ENCODE measurements at places on chromosomes 12 and 14.

DNA sequence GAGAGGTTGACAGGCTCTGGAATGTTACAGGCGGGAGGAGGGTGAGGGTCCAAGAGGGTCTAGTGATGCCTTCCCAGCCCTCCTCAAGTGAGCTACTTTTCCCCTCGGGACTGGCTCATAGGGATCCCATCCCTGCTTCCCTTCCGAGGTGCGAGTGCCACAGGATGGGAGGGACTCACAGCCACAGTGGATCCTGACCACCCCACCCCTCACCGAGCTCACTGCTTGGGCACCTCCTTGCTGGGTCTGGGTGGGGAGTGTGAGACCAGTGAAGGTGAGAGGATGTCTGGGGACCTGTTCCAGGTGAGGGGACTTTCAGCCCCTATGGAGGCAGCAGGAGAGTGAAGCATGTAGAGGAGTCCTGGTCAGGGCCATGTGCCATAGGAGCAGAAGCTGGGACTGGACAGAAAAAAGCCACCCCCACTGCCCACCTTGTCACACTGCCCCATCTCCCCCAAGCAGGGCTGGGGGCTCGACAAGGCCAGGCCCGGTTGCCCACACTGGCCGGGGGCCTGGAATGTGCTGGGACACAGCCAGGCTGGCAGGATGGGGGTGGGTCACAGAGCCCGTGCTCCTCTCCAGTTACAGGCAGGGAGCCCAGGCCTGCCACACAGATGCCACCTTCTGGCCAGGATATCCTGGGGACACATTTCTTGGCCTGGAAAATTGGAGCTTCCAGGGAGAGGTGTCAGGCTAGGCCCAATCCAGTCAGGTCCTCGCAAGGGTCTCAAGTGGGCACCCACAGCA is 1.7 kb upstream of the TNS2 start:
- DNase-seq = no peak

DNA sequence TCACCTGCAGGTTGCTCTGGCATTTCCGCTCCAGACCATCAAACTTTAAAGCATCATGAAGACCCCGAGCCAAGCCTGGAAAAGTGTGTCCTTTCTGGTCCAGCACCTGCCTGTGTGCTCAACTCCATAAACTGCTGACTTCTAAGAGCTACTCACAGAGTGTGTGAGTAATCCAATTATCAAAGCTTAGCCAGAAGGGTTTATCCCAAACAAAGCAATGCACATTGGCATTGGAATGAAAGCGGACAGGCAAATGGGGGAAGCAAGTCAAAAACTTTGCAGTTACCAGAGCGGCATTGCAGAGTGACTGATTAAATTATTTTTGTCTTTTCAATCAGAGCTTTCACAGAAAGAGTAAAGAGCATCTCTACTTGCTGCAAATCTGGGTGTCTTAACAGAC is 1262.4 kb upstream of the SEL1L start:
- no peak for DNase-seq

GRCh38 chr14:69657950-69658355 is 46.6 kb downstream of the SUSD6 start:
- DNase-seq = no peak

DNA sequence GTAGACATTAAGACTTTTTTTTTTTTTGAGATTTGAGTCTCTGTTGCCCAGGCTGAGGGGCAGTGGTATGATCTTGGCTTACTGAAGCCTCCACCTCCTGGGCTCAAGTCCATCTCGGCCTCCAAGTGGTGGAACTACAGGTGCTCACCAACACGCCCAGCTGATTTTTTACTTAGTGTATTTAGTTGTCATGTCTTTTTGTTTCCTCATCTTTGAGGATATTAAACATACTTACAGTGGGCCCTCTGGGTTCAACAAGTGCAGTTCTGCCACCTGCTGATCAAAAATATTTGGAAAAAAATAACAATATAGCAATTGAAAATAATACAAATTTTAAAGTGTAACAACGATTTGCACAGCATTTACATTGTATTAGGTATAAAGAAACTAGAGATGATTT is 4.4 kb upstream of the B4GALNT1 start:
- no peak for DNase-seq

GRCh38 chr14:68594737-68595380 is 198.0 kb downstream of the ZFP36L1 start:
- DNase-seq = no peak

- DNase-seq = no peak
Observed at GRCh38 chr14:81396113-81396512, 4.0 kb downstream of the STON2 start.

DNA sequence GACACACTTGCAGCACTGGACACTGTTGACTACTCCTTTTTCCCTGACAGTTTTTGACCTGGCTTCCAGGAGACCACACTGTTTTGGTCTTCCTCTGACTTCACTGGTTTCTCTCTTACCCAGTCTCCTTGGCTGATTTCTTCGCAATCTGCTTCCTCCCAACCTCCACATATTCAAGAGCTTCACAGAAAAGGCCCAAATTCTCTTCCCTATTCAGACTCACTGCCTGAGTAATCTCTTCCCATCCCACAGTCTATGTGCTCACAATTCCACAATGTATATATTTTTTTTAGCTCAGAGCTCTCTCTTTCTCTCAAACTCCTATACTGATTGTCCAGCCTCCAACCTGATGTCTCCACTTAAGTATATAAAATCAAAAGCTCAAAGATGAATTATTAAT is 115.4 kb downstream of the SINHCAF start:
- no peak for DNase-seq

DNA sequence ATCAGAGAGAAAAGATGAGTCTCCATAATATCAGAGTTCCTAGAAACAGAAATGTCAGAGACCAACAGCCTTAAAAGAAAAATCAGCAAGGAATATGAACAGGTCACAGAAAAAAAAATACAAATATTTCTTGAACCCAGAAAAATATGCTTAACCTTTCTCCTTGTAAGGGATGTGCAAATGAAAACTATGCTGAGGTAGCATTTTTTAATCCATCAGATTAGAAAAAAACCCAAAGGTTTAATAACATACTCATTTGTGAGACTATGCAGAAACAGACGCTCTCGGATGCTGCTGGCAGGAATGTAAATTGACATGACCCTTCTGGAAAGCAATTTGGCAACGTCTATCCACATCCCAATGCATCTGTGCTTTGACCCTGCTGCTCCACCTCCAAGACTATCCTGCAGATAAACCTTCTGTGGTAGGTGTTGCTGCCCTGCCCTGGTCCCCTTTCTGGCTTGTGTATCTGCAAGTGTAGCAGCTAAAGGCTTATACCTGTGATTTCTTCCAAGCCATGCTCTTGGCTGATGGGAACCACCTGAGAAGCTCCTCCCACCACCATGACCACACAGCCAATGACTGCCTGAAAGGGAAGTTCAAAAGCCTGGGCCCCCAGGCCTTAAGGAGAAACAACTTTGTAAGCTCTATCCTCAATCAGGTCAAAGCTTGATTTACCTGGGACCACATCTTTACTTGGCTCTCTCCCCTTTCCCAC is 49.4 kb downstream of the LTBP2 start:
- peak; percentile 25 for DNase-seq

GRCh38 chr12:130504840-130505175 is 167.1 kb downstream of the PIWIL1 start:
- DNase-seq = no peak

DNA sequence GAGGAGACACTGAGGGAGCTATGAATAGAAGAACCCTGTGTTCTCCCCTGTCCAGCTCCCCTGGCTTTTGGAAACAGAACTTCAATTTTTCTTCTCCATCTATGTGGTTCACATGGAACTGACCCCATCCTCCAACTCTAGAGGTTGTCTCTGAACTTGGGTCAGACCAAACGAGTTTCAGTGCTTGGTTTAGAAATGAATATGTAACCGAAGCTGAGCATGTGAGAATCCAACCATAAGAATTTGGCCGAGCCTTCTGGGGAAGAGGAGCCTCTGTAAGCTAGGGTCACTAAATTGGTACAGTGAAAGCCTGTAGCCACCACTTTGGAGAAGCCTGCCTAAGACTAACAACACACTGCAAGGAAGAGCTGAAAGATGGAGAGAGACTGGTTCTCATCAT is 464.4 kb downstream of the ZFP36L1 start:
- no peak for DNase-seq

DNA sequence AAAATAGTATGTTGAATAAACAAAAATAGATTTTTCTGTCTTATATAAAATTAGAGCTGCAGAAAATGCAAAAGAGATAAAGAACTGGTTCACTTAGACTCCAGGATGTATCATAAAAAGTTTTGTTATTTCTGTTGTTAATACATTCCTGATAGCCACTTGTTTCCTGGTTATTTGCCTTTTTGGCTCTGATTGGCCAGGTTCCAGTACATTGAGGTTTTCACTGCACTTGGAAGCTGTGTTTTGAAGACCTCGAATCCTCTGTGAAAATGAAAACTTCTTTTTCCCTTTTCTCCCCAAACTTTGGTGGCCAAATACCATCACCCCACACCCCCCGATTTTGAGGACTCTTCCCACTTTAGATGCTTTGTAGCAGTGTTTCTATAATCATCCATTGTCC is 525.3 kb downstream of the MED13L start:
- no peak for DNase-seq

- no peak for DNase-seq
Observed at GRCh38 chr14:58724702-58725101, 86.9 kb downstream of the DACT1 start.

GRCh38 chr12:75350413-75350812 is 15.9 kb downstream of the GLIPR1L1 start:
- no peak for DNase-seq

DNA sequence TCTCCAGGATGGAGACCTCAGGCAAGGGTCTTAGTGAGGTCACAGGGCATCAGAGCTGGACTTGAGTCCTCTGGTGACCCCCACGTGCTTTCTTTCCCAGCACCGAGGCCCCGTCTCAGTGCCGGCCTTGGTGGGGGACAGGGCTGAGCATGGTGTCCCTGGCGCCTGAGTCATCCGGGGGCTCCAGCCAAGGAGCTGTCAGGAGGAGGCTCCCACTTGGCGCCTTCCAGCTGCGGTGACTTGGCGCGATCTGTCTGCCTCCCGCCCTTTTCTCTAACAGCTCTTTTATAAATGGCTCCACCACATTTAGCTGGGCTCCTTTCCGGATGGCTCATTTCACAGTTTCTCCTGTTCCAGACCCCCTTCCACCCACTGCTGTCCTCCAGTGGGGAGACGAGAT is 60.4 kb downstream of the PRMT8 start:
- no peak for DNase-seq

GRCh38 chr12:123113026-123113425 is 37.9 kb downstream of the PITPNM2 start:
- DNase-seq = no peak

DNA sequence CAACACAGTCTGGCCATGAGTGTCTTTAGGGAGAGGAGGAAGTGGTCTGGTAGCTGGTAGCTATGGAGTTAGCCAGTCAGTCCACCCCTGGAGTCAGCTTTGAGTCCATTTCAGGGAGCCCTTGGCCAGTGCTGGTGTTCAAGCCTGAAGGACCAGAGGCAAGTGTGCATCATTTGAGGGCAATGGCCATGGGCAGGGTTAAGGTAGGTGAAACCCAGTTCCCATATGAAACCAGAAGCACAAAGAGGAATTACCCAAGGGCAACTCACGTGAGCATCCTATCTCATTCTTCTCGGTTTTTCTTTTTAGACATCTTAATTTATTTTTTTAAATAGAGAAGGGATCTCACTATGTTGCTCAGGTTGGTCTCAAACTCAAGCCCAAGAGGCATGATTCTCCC is 61.3 kb upstream of the ACTN1 start:
- DNase-seq = no peak

DNA sequence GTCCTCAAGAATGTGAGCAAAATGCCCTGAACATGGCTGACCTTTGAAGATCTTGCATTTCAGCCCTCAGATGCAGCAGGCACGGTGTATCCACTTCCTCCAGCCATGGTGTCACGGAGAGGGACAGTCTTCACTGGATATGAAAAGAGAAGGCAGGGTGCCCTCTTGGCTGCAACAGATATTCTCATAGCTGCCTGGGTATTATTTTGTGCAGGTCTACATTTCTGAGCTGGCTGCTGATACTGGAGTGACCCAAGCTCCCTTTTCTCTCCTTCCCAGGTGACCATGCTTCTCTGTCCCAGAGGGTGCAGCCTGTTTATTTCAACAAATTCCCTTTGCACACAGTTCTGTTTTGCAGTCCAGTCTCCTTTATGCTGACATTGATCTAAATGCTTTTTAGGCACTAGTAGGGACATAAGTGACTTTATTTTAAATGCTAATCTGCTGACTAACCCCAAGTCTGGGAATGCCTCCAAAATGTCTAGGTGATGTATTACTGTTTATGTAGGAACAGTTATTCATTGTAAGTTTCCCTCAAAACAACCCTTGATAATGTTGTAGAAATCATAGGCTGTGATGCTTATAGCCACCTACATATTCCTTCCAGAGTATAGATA is 17.4 kb upstream of the PYGL start:
- DNase-seq = no peak

GRCh38 chr12:95551913-95552516 is 739 bp upstream of the USP44 start:
- no peak for DNase-seq

- no peak for DNase-seq
Observed at GRCh38 chr12:92762773-92763172, 60.0 kb downstream of the PLEKHG7 start.

DNA sequence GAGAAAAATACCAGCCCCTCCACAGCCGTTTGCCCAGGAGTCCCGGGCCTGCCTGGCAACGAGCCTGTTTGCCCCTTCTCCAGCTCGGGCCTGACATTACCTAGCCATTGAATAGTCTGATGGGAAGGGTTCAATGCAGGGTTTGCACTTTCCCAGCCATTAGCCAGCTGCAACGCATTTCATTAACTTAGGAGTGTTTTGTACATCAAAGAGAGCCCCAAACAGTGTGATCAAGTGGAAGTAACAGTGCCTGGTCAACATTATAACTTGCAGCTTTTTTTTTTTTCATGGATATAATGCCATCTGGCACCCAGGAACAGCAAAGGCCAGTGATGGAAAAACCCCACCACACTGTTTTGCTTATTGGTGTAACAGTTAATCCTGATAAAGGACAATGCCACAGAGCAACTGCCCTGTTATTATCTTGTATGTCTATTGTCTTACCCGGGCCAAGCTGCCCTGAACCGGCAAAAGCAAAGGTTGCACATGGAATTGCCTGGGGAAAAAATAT is 38.0 kb downstream of the BTG1 start:
- no peak for DNase-seq

- DNase-seq = no peak
Observed at GRCh38 chr14:103121121-103121845, 2.0 kb upstream of the TNFAIP2 start.

- no peak for DNase-seq
Observed at GRCh38 chr14:90295870-90296516, 35.7 kb downstream of the NRDE2 start.

DNA sequence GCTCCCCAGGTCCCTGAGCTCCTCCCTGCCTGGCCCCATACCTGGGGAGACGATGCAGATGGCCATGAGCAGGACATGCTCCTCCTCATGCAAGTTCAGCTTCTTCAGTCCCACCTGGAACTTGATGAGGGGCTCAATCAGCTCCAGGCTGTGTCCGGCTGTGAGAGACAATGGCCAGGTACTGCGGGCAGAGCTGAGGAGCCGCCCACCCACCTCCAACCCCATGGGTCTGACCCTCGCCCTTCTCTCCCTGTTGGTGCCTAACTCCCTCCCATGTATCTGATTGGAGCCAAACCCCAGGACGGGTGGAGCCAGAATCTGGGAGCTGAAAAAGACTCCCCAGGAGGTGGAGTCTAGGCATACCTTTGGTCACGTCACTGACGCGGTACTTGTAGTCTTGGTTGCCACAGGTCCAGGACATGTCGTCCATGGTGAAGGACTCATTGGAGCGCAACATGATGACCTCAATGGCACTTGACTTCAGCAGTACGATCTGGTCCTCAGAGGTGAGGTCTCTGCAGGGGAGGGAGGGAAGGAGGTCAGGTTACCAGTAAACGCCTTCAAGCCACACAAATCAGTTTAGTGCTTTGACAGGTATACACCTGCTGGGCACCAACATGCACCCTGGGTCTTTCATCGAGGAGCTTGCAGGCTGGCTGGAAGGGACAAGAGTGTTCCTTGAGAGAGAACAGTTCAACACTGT is 26.7 kb upstream of the HDAC7 start:
- DNase-seq = no peak
